ENCODE measurements at places on chromosomes 3 and 15.

- DNase-seq: no peak
These were observed 911 bp downstream of the APBA2 start for GRCh38 chr15:28886431-28887338.

DNA sequence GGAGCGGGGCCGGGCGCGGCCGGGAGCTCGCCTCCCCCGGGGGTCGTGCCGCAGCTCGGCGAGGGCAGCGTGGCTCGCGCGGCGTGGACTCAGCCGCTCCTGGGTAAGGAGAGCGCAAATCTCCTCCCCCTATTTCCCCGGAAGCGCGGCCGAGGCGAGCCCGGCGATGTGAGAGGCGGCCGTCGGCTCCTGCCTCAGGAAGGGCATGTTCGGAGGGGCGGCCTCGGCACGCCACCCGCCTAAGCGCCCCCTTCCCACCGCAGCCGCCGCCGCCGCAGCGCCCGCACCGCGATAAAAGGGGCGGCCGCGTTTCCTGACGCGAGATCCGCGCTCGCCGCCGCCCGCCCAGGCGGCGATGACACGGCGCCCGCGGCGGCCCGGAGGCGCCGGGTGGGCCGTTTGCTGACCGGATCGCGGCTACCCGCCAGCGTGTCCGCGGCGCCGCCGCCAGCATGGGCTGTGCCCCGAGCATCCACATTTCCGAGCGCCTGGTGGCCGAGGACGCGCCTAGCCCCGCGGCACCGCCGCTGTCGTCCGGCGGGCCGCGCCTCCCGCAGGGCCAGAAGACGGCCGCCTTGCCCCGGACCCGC is at the start of gene PDE8A:
PDE8A (plus strand) TSS at position 146 of the 590 bp plus-strand sequence; CDS start at position 453, 307 bp downstream.
- peak; percentile 47 for DNase-seq

GRCh38 chr3:128663151-128663550 is 12.5 kb upstream of the RPN1 start:
- no peak for DNase-seq

- DNase-seq: no peak
These were observed 23.3 kb upstream of the HEG1 start for GRCh38 chr3:125078951-125079674.

- DNase-seq: peak; percentile 25
These were observed 53.6 kb upstream of the UBE2E1 start for GRCh38 chr3:23752126-23752525.
